ENCODE measurements at places on chromosomes 12 and 14.

- DNase-seq = no peak
Observed at GRCh38 chr12:65495233-65495632, 216.8 kb downstream of the MSRB3 start.

GRCh38 chr14:88380405-88380804 is 5.1 kb upstream of the SPATA7 start:
- no peak for DNase-seq

DNA sequence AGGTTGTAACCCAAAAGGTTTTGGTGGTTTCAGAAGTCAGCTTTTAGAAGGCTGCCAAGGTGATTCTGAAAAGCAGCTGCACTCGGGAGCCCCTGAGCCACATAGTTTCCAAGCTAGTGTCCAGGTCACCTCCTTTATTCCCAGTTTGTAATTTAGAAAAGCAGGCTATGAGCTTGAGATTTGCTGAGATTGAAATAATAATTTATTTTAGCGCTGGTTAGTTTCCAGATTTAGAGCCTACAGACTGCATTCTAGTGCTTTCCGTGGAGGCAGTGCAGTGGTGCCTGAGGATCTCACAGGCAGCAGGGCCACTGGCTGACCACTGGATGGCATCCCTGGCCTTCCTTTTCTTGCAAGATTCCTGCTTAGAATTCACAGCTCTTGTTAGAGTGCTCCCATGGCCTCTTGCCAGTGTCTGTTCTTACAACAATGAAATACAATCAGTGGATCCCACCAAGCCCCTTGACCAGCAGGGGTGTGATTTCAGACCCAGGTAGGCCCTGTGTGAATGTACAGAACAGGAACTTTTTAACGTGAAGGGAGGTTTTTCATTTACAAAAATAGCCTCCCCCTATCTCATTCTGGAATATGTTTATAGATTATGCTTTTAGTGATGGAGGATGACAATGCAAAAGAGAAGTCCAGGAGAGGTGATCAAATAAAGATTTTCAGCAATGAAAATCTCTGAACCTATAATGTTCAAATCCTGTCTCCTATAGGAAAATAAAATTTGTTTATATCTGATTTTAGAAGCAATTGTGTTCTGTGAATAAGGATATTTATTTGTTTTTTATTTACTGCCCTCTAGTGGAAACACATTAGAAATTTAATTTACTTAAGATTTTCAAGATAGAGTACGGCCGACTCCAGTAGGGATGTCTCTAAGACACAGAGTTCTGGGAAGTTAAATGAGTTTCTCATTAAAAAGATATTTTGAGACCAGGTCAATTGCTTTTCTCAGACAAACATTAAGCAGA is 362.1 kb upstream of the STXBP6 start:
- no peak for DNase-seq

DNA sequence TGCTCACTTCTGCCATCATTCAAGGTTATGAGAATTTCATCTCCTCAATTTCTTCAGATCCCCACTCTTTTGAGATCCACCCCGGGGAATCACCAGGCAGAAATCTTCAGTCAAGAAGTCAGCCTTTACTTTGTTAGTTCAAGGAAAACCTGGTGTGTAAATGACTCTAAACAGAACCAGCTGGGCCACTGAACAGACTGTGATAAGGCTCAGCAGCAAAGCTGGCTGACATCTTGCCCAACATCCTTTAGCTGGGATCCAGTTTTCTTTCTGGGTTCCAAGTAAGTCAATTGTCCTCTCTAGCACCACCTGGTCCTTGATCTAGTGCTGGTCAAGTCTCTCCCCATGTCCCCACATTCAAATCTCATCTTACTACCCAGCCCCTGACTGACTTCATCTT is 11.6 kb downstream of the CLMN start:
- DNase-seq = no peak

GRCh38 chr12:58918469-58918844 is 1.8 kb downstream of the LRIG3 start:
- no peak for DNase-seq

DNA sequence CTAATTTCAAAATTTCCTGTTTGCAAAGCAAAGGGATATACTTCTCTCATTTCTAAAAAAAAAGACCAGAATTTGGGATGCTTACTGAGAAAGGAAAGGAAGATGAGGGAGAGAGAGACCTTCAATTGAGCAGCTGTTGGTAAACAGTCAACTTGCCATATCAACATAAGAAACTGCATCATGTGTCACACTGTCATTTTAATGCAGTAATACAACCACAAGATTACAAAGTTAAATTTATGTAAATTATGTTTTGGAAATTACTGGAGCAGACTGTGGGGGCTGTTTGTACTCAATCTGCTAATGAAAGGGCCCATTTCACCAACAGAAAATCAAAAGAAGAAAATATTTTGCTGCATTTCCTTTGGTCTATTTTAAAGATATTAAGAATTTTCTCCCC is 370.4 kb upstream of the TMPO start:
- no peak for DNase-seq

DNA sequence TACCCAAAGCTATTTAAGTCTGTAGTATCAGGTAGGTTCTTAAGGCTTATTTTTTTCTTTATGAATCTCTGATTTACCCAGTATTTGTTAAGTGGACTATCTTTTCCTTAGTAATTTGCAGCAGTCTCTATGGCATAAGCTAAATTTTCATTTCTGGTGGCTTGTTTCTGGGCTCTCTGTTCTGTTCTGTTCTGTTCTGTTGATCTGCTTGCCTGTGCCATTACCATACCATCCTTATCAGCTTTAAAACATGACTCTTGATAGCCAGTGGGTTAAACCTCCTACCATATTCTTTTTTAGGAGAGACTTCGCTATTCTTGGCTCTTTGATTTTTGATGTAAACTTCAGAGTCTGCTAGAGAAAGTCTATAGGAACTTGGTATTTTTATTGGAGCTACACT is 46.8 kb downstream of the PCNX1 start:
- DNase-seq = no peak

GRCh38 chr14:21846227-21846885 is 172.7 kb upstream of the OR4E1 start:
- DNase-seq = peak; percentile 50

DNA sequence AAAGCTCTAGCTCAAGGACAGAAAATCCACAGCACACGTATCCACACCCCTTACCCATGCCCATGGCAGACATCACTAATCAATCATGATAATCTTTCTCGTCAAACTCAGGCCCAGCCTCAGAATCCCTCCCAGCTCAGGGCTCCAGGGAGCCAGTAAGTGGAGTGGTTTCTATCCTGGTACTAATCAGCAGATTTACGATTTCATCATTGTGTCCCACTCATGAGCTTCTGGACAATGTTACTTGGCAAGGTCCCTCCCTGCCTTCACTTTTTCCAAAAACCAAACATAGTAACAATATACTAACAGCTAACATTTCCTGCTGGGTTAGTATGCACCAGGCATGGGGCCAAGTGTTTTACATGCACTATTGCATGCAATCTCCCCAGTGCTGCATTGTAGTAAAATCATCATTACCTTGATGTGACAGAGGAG is 45.8 kb upstream of the NCOR2 start:
- DNase-seq = no peak

- no peak for DNase-seq
Observed at GRCh38 chr12:6177642-6178358, 22.4 kb upstream of the CD9 start.

DNA sequence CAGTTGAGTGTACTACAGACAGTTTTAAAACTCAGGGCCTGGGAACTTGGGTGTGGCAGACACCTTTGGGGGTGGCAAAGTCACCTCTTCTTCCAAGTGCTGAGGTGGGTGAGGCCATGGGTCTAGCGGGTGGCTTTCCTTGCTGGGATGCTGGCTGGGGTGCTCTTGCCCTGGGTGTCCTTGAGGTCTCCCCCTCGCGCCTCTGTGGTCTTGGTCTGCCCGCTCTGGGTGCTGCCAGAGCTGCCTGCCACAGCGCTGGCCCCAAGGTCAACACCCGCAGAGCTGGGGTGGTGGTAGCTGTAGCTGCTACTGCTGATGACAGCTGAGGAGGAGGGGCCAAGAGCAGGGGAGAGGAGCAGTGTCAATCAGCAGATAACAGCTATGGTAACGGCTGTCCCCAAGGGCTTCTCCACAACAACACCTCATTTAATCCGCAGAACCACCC is 6.8 kb downstream of the KRT74 start:
- peak; percentile 86 for DNase-seq

DNA sequence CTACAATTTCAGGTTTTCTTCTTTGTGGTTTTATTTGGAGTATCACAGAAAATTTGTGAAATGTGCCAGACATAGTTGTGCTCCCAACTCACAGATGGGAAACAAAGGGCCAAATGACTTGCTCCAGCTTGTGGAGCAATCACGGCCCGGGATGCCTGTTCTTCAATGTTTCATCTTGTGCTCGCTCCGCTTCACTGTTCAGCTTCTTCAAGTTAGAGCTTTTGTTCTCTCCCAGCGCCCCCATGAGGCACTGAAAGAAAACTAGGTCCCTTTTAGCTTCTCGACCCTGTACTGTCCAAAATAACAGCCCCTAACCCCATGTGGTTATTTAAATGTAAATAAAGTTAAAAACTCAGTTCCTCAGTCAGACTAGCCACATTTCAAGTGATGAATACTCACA is 187.9 kb upstream of the STXBP6 start:
- DNase-seq = no peak

DNA sequence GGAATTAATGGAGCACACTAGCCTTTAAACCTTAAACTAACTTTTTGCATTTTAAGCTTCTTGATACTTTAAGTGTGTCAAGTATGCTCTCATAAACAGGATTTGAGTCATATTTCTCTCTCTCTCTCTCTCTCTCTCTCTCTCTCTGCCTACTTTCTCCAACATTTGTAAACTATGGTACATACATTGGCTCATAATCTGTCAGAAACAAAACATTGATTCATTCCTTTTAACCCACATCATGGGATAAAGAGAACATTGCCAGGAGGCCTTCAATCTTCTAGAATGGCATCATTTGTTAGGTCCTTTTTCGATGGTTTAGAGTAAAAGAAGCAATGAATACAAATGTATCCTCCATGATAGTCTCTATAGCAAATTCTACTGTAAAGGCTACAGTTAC is 81.6 kb upstream of the RERGL start:
- DNase-seq = no peak

GRCh38 chr12:11672256-11673191 is 23.1 kb downstream of the ETV6 start:
- no peak for DNase-seq

Measured in effector memory CD8-positive, alpha-beta T cell (primary cell).